ENCODE measurements at places on chromosomes 6 and 20.

DNA sequence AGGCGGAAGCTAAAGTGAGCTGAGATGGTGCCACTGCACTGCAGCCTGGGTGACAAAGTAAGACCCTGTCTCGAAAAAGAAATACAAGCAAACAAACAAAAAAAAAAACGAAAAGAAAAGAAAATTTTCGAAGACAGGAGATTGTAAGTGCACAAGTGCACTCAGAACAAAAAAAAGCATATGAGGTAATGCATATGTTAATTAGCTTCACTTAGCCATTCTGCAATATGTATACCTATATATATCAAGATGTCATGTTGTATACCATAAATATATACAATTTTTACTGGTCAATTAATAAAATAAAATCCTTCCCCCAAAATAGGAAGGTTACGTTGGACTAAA lies 127.5 kb downstream of the RIN2 start:
- no peak for DNase-seq

DNA sequence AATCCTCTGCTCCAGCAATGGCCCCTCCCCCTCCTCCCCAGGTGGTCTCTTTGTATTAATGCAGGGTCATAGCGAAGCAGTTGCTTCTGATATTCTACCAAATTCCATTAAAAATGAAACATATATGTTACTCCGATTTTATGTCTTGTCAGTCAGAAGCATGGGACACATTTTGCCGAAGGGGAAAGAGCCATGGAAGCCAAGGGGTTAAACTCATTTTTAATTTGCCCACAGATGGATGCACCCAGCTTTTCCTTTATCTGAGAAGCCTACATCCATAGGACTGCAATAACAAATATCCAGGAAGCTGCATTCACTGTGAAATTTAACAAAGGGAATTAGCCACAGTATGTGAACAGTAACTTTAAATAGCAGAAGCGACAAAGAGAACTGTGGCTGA lies 688.2 kb downstream of the QKI start:
- no peak for DNase-seq

DNA sequence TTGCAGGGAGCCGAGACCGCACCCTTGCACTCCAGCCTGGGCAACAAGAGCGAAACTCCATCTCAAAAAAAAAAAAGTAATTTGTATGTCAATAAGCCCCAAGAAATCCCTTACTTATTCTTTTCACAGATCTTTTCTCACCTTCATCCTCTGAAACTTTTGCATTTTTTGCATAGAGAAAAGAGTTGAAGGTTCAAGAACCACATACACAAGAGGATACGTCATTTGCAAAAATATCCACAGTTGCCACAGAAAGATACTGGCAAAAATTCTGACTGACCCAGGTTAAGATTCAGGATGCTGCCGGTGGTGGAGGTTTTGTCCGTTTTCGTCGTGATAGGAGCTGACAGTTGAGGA lies 94.5 kb downstream of the ZMYND8 start:
- no peak for DNase-seq

GRCh38 chr6:43744491-43744890 lies 25.5 kb upstream of the VEGFA start:
- DNase-seq = no peak
